ENCODE measurements at places on chromosomes 6 and 20.

DNA sequence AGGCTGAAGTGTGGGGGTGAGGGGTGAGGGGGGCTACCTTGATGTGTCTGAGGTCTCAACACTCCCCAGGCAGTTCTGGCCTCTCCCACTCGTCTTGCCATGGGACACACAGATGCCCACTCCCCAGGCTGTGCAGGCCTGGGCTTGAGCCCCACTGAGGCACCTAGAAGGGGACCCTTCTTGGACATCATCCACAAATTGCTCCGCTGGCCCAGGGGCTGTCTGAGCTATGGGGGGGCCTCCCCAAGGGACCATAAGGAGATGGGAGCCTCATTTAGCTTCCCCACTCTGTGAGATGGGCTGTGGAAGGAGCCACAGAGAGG lies 155.5 kb upstream of the MLN start:
- no peak for DNase-seq

DNA sequence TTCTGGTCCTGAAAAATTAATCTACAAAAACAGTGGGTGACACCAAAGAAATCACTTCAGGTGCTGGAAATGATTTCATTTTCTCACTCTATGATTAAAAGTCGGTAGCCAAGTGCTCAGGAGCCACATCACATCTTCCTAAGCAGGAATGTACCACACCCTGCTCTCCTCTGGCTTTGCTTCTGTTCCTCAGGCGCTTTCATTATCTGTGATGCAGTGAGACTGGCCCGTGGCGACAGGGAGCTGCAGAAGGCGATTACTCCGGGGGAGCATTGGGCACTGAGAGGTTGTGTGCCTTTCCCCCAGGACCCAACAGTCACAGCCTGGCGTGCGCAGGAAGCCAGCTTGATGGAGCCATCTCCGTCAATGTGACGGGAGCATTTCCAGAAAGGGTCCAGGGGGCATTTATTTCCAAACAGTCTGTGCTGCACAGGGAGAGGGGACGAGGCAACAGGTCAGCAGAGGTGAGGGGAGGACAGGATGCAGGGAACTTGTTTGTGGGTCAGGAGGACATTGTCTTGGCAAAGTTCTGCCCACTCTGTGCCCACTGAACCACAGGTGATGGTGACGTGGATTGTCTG lies 5.6 kb upstream of the ZNF831 start:
- no peak for DNase-seq

GRCh38 chr6:10415617-10416480 lies 975 bp upstream of the TFAP2A start:
- DNase-seq: no peak

DNA sequence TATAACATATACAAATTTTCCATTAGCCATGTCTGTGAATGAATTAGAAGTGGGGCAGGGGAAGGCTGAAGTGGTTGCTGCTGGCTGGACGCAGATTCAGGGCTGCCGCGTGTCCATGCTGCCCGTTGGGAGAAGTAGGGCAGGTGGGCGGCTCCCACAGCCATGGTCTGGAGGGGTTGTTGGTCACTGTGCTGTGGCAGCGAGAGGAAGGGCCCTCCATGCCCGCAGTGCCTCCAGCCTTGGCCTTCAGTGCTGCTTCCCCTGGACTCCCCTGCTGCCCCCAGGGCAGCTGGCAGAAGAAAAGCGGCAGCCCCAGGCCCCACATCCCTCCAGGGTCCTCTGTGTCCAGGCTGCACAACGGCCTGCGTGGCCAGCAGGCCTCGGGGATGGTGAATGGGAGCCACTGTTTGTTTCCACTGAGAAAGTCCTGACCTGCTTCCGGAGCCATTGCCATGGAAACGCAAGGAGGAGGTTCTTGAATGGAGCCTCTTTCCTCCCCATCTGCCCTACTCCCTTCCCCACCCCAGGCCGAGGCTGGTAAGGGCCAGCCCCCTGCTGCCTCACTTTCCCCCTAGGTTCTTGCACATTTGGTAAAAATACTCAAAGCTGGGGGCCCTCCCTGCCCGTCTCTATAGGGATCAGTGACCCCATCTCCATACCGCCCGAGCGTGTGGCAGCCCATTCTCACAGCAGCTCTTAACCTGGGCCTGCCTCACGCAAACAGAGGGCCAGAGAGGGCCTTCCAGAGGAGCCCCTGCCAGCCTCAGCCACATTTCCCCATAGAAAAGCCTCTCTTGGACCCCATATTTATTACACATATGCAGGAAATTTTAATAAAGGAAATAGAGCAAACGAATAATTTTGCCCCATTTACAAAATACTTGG lies 113.3 kb downstream of the SASH1 start:
- DNase-seq: no peak

DNA sequence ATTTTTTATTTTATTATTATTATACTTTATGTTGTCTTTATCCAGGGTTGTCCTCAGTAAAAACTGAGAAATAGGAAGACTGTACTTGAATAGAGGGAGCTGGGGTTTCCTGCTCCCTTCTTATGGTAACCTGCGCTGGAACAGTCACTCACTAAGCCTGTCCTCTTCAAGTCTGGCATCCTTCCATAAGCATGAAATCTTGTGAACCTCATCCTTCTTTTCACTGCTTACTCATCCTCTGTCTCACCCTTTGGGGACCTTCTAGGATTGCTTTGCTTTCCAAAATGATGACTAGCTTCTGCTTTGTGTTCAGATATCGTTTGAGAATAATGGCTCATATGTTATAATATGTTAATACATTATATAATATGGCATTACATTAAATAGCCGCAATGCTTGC lies 90.6 kb downstream of the C6orf118 start:
- DNase-seq: no peak

GRCh38 chr6:115055579-115055978 lies 712.8 kb upstream of the HS3ST5 start:
- no peak for DNase-seq

GRCh38 chr6:126614642-126615504 lies 275.0 kb downstream of the CENPW start:
- no peak for DNase-seq

DNA sequence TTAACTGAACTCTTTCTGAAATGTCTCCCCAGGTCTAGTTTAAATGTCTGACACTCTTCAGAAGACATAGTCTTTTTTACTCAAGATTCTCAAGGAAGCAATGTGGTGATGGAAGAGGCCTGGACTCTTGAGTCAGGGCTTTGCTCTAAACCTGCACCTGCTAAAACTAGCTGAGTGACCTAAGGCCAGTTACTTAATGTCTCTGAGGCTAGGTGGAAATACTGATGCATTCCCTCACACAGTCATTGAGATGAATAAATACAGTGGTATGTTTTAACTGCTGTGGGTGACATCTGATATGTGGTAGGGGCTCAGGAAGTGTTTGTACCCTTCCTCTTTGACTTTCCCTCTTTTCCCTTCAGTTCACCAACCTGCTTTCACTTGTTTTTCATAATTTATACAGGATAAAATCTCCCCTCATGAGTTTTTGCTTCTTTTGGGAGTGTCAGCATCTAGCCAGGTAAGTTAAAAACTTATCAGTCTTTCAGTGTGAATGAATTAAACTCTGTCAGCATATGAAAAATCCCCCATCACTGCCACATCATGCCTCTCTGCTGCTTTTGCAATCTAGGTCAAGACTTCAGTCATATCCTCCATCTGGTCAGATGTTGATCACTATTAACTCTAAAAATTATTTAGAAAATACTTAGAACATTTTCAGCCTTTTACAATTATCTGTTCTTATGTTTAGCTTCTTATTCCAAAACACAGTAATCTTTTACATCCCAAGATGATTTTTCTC lies 178.7 kb upstream of the TNFAIP3 start:
- no peak for DNase-seq

DNA sequence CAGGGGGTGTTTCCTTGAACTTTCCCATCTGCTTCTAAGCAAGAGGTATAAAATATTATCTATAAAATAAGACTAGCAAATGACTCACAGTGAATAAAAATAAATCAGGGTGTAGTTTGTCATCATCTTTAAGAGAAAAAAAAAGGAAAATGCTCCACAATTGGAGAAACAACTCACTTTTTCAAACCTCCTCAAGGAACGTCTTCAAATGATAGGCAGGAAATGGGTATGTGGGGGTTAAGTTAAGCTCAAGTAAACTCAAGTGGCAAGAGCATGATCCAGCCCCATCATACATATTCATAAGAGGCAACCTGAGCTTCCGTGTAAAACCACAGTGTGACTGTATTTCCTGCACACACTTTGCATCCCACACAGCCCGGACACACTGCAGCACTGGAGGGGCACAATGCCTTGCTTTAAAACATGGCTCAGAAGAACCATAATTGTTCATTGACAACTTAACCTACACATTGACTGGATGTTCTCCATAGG lies 58.5 kb upstream of the CEP85L start:
- peak; percentile 68 for DNase-seq

DNA sequence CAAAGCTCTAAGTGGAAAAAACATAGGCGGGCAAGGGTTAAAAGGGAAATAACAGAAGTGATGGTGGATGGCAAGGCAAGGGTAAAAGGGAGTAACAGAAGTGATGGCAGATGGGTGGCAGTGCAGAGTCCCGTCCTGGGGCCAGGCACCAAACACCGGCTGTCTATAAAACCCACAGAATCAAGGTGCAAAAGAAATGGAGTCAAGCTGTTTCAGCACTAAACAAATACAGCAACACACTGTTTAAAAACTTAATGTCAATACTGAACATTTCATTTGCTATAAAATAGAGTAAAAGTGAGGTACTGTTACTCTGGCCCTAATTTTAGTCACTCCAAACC lies 87.6 kb downstream of the MAN1A1 start:
- DNase-seq: no peak

GRCh38 chr6:142162780-142163179 lies 15.7 kb downstream of the VTA1 start:
- no peak for DNase-seq

DNA sequence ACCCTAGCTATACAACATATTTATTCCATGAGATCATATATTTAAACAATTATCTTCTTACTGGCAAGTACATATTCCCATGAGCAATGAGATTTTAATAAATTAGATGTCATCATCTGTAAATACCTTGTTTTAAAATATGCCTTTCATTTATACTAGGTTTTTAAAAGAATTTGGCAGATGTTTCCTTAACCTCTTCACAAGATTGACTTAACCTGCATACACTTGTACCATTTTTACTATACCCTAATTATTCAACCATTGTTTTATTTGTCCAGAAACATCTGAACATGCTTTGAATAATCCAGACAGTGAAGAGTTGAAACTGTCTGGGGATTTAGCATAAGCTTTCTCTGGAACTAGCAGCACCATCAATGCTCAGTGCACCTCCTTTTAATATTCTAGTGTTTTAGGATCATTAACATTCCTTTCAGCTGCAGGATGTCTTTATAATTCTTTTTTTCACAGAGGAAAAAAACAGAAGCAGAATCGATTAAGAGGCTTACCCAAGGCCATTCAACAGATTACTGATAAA lies 188.0 kb upstream of the TENT5A start:
- DNase-seq: no peak

DNA sequence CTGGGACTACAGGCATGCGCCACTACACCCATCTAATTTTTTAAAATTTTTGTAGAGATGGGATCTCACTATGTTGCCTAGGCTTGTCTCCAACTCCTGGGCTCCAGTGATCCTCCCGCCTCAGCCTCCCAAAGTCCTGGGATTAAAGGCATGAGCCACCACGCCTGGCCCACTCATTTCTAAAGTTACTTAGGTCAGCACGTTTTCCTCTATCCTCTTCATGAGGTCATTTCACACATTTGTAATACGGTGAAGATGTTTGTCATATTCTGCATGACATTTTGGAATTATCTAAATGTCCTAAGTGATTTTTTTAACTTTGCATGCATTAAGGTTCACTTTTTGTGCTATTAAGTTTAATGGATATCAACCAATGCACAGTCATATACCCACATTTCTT lies 11.9 kb upstream of the SOX12 start:
- no peak for DNase-seq

DNA sequence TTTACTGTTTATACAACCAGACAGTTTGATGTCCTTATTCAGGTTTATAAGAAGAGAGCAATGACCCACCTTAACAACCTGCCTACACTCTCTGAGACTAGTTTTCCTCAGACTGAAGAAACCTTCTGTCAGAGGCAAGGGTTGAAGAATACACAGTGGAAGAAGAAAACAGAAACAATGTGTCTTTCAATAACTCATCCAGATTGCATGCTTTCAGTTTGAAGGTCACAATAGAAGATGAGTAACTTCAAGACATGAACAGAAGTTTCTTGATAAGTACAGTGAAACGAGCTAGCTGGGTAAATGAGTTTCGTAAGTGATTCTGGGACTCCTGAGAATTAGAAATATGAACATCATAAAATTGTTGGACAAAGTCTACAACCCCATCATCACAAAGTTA lies 141.7 kb downstream of the STXBP5 start:
- no peak for DNase-seq

DNA sequence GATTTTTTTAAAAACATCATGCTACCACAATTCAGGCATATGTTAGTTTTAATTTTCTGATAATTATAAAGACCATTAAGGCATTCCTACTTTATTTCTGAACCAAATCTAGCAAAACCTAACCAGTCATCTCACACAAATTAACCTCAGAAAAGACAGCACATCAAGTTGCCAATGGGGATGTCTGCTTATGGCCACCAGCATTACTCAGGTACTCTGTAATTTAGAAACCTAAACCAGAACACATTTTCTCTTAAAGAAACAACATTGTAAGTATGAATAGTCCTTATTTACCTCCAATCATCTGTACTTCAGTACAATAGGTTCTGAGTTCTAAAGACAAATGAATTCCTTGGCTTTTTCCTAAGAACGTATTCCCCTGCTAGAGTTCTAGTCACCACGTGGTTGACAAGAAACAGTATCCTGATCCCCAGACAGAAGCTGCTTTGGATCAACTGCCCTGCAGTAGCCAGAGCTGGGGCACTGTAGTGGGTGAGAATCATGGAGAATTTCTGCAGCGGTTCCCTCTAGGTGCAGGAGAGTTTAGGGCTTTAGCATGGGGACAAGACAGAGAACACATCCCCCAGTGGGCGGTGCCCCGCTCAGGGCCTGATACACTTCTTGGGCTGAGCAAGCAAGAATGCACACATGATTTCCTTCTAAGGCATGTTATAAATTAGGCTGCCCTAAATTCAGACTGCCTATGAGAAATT lies 15.4 kb downstream of the GCLC start:
- DNase-seq: no peak

DNA sequence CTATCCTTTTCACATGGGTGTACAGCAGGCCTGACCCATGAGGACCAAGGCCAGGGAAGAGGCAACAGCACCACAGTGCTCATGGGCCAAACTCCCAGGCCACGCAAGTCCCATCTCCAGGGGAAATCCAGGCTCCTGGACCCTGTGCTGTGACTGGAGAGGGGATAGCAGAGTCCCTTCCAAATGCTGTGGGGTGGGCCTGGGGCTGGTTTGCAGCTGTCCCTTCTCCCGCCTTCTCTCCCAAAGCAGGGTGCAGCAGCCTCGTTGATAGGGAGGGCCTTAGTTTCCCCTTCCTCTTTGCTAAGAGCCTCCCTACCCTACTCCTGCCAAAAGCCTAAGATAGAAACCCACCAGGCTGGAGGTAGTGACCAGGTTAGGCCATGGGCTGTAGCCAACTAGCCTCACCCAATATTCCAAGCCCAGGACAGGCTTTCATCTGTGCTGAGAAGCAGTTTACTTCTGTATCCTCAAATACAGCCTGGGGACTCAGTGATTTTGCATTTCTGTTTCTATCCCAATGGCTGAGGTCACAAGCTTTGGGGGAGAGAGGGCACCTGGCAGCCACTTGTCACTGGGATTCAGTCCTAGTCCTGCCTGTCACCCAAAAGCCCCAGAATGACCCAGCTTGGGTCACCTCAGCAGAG lies 1.4 kb downstream of the CTSZ start:
- DNase-seq: no peak
